ENCODE measurements at places on chromosomes 12 and 14.

DNA sequence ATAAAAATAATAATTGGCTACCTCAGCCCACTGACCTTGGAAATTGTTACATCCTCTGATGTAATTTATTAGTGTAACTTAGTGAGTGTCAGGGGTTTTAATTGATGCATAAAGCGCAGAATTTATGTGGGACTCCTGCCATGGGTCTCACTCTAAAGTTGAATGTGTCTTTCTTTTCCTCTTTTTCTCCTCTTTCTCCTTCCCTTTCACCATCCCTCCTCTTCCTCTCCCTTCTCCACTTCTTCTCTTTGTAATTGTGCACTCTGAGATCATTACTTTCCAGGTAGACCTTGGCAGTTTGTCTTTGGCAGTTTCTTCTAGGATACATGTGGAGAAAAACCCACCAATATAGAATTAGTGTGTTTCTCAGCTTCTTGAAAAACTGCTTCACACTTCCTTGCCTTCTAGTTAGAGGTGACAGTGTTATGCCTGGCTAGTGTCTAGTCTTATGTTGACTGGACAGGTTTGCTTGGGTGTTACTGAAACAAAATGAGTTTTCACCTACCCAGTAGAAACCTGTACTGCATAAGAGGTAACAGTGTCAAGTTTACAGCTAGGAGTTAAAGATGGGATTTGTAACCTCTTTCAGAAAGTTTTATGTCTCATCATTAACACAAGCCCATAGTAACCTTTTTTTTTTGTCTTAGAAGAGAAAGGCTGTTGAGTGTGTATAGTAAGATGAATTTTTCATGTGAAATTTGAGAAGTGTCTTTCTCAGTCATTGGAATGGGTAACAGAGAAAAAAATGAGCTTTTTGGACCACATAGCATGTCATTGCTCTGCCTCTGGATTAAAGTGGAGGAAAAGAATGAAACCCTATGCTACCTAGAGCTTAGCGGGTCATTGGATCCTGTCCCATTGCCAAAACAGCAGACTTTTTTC is 18.6 kb downstream of the PELI2 start:
- no peak for DNase-seq

DNA sequence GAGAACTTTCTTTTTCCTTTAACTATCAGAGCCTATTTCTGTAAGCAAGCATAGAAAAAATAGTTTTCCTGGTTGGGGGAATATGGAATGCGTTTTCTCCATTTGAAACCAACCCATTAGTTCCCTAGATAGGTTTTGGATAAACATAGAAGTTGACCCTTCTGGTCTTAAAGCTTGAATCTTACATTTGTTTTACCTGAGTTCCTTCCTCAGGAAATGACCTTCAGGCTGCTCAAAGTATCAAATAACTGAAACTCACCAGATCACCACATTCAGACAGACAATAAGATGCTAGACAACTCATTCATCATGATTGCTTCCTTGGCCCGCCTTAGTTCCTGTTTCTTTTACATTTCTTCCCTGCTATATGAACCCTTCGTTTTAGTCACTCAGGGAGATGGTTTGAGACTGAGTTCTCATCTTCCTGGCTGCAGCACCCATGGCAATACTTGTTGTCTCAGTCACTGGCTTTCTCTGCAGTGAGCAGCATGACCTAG is 52.2 kb downstream of the LRP6 start:
- no peak for DNase-seq

GRCh38 chr14:95609398-95609990 is 74.6 kb downstream of the GLRX5 start:
- no peak for DNase-seq

DNA sequence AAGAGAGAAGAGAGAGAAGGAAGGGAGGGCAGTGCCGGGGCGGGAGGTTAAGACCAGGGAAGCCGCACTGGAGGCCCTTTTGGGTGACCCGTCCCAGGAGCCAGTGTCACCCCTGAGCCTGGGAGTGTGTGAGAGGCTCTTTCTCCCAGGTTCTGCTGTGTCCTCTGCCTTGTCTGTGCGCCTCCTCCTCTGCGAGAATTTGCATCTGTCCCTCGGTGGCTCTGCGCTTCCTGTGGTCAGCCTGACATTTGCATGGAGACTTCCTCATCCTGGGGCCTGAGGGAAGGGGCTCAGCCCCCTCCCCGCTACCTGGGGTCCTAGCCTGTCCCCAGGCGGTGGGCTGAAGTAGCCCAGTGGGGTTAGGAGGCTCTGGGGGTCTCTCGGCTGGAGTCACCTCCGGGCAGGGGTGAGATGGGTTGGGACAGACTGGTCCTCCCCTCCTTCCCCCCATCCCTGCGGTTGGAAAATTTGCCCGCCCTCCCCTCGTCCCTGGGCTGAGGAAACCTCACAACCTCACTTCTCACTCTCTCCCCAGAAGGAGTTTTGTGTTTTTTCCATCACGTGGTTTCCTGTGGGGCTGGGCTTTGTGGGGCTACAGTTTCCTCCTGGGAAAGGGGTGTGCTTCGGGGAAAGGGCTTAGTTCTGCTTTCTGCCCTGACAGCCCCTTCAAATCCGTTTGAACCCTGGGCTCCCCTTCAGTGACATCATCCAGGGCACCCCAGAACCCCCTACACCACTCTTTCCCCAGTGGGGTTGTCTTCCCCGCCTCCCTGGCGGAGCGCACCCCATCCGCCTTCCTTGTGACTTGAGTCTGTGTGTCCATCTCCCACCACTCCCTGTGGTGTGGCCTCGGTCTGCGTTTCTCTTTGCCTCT is 2.5 kb downstream of the PTPN6 start:
- no peak for DNase-seq

DNA sequence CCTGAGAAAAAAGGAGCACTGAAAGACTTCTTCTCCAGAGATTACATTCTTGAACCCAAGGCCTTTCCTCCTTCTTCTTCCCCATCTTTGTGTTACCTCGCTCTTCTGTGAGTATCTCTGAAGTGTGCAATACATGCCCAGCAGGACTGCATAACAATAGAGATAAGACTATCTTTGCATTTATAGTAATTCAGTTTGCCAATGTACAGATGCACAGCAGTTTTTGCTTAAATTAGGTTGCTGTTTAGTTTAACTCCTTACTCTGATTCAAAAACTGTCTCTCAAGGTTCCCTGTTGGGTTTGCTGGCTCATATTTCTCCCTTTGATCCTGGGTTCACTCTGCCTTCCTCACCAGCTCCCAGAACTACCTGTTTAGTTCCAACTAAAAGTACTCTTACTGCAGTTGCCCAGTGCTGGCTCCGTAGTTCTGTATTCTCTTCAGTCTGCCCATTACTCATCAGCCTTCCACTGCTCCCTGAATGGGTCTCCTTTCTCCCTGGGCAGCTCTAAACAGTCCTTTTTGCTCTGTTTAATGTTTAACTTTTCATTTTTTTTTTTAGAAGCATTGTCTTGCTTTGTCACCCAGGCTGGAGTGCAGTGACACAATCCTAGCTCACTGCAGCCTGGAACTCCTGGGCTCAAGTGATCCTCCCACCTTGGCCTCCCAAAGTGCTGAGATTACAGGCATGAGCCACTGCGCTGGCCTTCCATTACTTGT is 180.6 kb upstream of the CAND1 start:
- DNase-seq: no peak

- no peak for DNase-seq
These were observed 19.4 kb downstream of the FCF1 start for GRCh38 chr14:74732387-74732786.

DNA sequence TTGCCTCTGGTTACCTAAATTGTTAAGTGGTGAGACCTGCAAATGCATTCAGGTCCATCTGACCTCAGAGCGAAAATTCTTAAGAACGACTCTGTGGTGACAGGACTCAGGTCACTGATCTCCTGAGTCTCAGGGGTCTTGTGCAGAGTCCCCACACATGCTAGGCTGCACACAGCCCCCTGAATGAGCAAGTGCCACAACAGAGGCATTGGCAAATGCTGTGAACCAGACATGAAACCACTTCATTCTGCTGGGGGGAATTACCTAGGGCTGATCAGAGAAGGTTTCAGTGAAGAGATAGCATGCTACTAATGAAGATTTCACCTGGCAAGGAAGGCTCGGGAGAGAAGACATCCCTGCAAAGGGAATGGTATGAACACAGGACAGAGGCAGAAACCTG is 281.6 kb downstream of the ITPR2 start:
- DNase-seq: no peak

DNA sequence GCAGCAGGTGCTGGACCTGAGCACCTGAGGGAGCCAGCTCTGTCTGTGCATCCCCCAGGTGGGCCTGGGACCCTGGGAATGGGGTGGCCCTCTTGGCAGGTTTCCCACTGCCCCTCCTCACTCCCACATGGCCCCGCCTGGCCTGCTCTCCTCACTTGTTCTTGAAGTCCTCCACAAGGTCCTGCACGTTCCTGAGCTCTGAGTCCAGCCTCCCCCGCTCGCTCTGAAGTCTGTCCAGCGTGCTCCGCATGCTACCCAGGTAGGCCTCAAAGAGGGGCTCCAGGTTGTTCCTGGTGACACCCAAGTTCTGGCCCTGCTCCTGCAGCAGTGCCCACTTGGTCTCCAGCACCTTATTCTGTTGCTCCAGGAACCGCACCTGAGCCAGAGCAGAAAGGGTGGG is 2.9 kb downstream of the KRT79 start:
- no peak for DNase-seq
